HS-27A (cell line): ENCODE measurements at places on chromosomes 1 and 21.
A peak's percentile ranks its signal among the peaks of the same experiment; 100 is the strongest.

DNA sequence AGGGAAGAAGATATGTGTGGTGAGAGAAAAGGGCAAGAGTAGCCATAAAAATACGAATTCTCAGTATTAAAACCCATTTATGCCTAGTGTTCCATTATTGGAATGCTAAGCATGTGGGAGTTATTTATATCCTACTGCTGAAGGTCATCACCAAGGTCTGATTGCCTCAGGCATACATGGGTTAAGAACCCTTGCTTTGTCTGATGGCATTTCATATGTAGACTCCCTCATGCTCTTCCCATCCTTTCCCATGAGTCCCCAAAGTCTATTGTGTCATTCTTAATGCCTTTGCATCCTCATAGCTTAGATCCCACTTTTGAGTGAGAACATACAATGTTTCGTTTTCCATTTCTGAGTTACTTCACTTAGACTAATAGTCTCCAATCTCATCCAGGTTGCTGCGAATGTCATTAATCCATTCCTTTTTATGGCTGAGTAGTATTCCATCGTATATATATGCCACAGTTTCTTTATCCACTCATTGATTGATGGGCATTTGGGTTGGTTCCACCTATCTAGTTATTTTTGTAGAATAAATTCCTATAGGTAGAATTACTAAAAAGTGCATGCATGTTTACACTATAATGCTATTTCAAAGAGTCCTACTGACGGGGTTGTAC, 172.5 kb downstream of the DYRK1A start:
- DNase-seq = no peak

DNA sequence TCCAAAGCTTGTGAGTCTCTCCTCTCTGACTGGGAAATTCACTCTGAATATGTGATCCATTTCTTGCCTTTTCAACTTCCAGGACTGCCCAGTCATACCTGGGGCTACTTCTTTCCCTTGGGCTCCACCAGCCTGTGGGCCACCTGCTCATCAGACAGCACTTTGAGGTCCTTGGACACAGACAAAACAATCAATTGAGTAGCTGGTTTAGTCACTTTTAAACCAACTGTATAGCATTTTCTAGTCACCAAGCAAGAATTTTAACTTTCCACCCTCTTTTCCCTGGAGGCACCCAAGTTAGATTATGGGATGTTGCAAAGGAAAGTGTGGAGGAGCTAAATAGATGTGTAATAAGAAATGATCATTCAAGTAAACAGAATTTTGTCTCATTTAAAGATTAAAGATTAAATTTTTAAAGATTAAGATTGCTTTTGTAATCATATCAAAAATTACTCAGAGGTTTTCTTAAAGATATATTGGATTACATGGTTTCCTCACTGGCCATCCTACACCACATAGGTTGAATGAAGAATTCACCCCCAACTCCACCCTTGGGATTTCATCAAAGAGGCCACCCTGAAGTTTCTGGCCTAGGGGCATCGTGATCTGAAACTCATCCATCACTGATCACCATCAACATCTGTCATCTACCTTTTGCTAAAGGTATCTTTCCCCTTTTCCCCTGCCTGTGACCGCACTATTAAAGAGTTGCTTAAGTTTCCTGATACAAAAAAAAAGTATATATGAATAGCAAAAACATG, 219.2 kb upstream of the NR5A2 start:
- no peak for DNase-seq

GRCh38 chr21:43325968-43326715, 100.8 kb downstream of the SIK1 start:
- DNase-seq = no peak

DNA sequence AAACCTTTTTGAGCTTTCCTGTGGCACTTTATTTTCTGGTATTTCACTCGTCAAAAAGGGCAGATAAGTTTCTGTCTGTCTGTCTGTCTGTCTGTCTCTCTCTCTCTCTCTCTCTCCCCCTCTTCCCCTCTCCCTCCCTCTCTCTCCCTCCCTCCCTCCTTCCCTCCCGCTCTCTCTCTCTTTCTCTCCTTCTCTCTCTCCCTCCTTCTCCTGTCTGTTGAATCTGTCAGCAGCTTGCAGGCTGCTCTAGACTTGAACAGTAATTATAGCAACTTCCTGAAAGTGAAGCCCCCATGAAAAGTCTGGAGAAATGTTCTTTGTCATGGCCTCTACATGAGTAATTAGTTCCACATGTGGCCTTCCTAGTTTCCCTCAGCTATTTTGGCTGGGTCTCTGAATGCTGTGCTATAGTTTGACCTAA, 275.2 kb upstream of the C1orf105 start:
- DNase-seq = no peak

GRCh38 chr1:167083066-167083665, 7.0 kb downstream of the GPA33 start:
- no peak for DNase-seq

DNA sequence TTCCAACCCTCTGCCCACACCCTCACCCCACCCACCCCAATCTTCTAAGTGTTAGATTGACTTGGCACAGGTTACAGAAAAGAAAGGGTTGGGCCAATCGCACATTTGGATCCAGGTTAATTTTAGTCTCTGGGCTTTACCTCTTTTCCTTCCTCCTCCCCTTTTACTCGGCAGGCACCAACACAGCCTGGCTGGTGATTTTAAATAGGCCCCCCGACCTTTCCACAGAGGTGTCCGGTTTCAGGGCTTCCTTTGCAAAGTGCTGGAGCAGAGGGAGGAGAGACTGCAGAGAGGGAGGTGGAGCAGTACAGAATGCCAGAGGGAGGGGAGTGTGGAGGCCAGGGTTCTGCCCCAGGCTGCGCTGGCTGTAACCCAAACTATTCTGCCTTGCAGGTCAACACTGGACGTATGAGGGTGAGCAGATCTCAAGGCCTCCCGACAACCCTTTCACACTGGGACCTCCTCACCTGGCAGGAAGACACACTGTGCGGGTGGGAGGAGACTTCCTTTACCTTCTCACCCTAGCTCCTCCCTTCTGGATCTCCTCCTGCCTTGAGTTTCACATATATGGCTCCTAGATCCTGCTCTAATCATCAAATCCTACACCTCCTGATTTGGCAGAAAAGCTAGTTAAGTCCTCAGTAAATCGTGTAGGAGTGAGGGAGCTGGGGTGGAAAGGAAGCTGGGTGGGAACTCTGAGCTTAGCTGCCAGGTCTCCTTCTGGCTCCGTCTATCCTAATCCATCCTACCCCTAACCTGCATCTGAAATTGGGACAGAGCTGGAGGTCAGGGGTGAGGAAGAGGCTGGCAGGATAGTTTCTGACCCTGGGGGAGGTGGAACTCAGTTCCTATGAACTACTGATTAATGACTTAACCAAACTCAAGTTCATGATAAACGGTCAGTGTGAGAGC, 2.4 kb downstream of the CA14 start:
- no peak for DNase-seq

- DNase-seq = no peak
Observed at GRCh38 chr21:35059742-35060141, 10.6 kb upstream of the RUNX1 start.

- no peak for DNase-seq
Observed at GRCh38 chr1:218938259-218938658, 235.4 kb upstream of the LYPLAL1 start.

DNA sequence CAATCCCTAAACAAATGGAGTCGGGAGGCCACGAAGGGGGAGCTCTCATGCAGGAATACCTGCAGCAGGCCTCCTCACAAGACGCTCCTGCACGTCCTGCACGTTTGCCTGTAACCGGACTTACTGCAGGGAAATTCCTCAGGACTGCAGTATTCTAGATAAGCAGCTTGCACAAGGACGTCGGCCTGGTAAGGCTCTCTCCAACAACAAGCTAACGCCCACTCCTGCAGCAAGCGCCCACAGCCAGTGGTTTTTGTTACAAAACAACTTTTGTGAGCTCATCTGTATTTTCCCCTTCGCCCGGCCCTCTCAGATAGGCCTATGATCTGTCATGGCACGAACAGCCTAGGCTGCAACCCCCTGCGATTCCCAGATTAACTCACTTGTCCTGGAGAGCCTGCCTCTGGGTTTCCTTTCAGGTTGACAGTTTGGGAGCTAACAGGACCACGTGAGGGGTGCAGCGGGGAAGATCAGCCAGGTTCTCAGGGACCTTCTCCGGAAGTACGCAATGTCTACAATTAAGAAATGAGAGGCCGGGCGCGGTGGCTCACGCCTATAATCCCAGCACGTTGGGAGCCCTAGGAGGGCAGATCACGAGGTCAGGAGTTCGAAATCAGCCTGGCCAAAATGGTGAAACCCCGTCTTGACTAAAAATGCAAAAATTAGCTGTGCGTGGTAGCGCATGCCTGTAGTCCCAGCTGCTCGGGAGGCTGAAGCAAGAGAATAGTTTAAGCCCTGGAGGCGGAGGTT, 921 bp upstream of the MIB2 start:
- no peak for DNase-seq

GRCh38 chr1:64241069-64241468, 37.6 kb downstream of the UBE2U start:
- DNase-seq = no peak

DNA sequence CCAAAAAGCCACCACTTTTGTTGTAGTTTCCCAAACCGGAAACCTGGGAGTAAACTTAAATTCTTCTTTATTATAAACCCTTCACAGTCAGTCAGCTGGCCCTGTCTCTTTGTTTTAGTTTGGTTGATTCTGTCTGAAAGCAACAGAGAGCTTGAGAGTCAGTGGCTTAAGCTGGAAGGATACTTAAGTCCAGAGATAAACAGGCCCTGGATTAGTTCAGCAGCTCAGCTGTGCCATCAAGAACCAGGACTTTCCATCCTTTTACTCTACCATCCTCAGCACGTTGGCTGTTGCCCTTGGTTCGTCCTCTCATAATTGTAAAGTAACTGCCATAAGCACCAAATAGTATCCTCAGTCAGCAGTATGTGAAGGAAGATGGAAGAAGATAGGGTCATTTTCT, 4.5 kb downstream of the DESI2 start:
- no peak for DNase-seq

GRCh38 chr21:41428847-41429246, 2.8 kb downstream of the MX1 start:
- no peak for DNase-seq

GRCh38 chr1:154431586-154432373, 26.6 kb downstream of the IL6R start:
- peak; percentile 72 for DNase-seq

- DNase-seq = no peak
Observed at GRCh38 chr1:224863486-224863885, 66.0 kb upstream of the DNAH14 start.

- DNase-seq = no peak
Observed at GRCh38 chr1:83033682-83034081, 965.2 kb downstream of the TTLL7 start.

DNA sequence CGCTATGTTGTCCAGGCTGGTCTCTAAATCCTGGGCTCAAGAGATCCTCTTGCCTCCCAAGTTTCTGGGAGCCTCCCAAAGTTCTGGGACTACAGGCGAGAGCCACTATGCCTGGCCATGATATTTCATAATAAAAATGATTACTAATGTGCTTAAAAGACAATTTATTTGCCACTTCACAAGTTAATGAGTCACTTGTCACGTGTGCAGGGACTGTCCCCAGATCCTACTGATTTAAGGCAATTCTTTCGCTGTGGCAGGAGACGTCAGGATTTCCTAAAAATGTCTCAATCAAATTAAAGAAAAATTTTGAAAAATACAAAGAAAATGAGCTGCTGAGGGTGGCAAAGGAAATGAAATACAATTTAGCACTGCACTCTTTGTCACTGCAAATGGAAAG, 43.5 kb downstream of the B3GALNT2 start:
- DNase-seq = no peak

DNA sequence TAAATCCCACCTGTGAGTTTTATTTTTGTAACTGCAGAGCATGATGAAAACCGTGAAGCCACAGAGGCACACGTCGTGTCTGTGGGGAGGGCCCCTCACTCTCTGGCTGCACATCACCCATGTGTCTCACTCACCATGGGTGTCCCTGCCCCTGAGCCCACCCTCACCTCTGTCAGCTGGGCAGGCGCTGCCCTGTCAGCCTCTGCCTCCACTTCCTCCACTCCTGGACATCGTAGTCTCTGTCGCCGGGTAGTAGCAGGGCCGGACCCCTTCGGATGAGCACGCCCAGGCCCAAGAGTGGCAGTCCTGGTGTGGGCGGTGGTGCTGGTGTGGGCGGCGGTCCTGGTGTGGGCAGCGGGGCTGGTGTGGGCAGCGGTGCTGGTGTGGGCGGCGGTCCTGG, 37.3 kb downstream of the COL18A1 start:
- no peak for DNase-seq

GRCh38 chr21:26732432-26733221, 112.6 kb downstream of the ADAMTS1 start:
- DNase-seq = peak; percentile 30

GRCh38 chr1:29282924-29283803, 46.8 kb downstream of the PTPRU start:
- DNase-seq = peak; percentile 56

- no peak for DNase-seq
Observed at GRCh38 chr1:163298365-163298764, 23.4 kb upstream of the NUF2 start.

GRCh38 chr1:78501203-78501602, 10.4 kb downstream of the PTGFR start:
- no peak for DNase-seq

DNA sequence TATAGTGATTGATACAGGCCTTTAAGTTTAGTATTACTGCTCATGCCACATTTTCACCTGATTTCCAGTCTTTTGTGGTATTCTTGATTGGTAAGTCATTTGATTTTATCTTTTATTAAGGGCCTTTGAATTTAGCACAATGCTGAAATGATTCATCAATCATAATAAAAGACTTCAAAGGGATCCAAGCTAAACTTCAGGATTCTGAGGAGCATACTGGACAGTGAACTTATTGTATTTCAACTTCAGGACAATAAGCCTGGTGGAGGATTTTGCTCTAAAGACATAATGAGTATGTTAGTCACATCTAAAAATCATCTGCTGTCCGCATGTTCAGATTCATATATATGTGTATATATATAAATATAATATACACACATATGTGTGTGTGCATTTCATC, 233.3 kb downstream of the SETD4 start:
- DNase-seq = no peak

DNA sequence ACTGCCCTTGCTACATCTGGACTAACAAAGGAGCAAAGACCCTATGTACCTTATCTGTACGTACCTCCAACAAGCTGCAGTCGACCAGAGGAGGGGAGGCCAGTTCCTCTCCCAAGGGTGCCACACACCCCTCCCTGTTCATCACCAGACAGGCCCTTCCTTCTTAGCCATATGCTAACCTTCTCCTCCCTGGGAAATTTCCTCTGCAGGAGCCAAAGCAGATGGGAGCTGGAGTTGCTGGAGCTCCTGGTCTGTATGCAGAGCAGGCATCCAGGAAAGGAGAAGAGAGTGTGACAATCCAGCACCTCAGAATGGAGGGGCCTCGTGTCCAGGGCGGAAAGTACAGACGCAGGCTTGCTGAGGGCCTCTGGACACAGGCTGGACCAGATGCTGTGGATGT, 48.5 kb downstream of the C8B start:
- no peak for DNase-seq

- DNase-seq = peak; percentile 14
Observed at GRCh38 chr1:167533851-167534300, 15.5 kb upstream of the CD247 start.
